ENCODE measurements at places on chromosomes 2 and 18.

DNA sequence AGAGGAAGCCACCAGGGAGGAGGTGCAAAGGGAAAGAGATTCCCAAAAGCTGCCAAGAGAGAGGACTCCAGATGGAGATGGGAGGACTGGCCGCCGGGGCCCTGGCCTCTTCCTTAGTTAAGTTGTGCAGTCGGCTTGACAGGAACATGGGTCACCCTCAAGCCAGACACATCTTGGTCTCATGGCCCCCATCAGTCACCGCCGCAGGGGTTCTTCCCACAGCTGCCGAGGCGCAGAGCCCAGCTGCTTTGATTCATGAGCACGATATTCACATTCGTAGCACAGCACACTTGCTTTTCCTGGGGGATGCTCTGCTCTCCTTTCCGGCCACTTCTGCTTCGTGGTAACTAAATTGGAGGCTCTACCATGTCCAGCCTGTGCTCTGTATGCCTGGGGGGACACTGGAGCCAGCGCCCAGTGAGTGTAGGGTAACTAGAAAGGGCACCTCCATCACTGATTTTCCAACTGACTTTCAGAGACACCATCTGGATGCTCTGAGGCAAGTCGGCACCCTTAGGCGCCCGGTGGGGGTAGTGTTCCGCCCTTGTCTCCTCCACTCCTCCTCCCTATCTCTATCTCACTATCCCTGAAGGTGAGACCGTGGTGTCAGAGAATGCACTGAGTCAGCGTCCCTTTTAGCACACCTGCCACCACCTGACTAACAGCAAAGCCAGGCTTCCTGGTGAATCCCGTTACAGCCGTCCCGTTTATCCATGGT is 13.3 kb downstream of the TWIST2 start:
- DNase-seq: no peak

GRCh38 chr2:28228434-28228995 is 164.1 kb upstream of the FOSL2 start:
- no peak for DNase-seq

DNA sequence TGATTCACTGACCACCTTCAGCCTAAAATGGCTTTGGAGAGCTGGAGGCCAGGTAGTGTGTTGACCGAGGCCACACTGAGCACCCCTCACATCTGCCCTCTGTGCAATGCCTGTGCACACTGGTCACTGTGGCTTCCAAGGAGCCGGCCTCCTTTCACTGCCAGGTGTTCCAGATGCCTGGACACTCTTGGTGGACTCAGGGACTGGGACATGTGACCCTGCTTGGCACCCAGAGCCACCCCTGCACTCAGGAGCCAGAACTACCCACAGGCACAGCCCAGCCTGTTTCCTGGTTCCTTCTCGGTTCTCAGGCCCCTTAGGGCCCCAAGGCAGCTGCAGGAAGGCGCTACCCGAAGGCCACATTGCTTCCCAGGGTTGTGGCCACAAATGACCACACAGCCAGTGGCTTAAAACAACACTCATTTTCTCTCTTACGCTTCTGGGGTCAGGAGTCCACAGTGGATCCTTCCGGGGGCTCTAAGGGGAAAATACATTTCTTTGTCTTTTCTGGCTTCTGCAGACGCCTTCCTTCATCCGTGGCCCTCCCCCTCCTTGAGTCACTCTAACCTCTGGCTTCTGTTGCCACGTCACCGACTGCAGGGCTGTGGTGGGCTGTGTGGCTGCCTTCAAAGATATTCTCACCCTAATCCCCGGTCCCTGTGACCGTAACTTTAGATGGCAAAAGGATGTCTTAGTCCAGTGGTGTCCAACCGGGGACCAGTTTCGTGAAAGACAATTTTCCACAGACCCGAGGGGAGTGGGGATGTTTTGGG is 78.6 kb downstream of the ASB1 start:
- no peak for DNase-seq

DNA sequence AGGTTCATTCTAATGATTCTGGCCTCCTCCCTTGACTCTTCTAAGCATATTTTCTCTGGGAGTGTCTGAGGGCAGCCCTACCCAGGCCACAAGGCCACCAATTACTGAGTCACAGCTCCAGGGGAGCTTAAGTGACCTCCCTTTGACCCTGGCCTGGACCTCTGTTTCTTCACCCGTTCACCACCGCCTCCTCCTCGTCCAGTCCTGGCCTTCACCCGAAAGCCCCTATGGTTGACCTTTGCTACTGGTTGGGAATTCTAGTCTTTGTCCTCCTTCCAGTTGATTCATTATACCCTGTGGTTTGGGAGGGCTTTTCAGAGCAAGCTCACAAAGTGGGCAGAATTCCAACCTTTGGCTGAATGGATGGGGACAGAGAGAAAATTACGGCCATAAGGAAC is 72.6 kb downstream of the NRP2 start:
- DNase-seq: no peak

DNA sequence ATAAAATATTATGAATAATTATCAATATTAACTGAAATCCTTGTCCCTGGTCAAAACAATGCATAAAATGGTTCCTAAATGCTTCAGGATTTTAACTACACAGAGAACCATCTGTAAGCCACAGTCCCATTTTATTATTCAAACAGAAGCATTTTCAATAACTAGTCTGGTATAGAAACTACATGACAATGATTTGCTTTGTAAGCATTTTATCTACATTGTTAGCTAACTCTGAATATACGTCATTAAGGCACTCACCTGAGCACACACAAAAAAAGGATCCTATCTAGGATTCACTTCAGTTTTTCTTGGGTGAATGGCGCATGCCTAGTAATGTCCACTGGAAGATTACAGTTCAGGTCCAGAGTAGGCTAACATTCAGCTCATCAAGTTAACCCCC is 22.8 kb downstream of the EPB41L3 start:
- no peak for DNase-seq

DNA sequence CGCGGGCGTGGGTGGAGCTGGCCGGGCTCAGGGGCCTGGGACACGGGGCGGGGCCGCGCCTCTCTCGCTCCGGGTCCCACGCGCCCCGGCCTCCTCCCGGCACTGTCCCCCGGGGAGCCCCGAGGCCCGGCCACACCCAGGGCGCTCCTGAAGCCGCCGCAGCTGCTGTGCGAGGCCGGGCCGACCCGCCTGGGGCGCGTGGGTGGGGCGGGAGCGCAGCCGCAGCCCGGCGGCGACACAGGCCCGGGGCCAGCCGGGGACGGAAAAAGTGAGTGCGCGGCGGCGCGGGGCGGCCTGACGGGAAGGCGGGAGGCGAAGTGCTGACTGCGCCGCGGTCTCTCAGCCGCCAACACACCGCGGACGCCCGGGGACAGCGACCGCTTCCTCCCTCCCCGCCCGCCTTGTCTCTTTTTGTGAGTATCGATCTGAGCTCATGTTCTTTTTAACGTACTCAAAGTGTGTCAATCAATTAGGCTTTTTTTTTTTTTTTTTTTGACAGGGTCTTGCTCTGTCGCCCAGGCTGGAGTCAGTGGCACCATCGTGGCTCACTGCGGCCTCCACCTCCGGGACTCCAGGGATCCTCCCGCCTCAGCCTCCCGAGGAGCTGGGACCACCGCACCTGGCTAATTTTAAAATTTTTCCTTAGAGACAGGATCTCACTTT is 14.5 kb downstream of the PDCD1 start:
- DNase-seq: peak; percentile 77

DNA sequence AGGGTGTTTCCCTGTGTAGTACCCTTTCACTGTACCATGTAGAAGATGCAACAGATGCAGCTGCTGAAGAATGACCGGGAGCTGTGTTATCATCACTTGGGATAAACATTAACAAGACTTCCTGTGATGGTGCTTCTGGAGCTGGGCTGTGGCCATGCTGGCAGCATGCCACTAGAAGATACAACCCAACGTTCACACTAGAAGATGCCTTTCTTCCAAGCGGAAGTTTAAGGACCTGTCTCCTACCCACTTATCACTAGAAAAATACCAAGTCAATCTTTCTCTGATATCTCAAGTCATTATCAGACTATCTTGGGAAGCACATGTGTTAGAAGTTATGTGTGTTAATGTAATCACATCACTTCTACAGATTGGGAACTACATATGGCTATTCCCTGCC is 953.5 kb downstream of the CNTNAP5 start:
- no peak for DNase-seq

- no peak for DNase-seq
These were observed 110.2 kb upstream of the ITGB6 start for GRCh38 chr2:160310118-160310828.

DNA sequence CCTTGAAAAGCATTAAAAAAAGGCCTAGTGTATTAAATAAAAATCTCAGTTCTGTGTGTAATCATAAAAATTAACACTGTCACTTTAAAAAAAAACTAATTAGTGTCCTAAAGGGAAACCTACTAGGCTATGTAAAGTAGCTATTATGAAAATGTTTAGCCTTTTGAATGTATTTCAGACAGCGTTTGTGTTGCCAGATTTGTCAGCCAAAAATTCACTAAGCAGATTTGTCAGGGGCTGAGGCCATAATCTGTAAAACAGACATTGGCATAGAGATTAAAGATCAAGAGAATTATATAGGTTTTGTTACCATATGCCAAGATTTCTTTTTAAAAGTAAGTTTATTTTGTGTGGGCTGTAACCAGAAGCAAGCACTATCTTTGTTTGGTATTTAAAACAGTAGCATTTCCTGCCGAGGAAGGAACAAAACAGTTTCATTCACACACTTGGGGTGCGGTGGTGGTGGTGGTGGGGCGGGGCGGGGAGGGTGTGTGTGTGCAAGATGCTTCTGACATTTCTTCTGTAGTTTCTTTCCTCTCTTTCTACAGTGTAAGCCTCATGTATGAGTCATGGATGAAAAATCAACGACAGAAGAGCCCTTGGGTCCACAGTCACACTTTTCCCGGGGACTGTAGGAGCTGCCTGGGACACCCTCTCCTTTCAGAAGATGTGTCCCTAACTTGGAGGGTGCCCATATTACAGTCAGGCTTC is 328.5 kb upstream of the FANCL start:
- no peak for DNase-seq

DNA sequence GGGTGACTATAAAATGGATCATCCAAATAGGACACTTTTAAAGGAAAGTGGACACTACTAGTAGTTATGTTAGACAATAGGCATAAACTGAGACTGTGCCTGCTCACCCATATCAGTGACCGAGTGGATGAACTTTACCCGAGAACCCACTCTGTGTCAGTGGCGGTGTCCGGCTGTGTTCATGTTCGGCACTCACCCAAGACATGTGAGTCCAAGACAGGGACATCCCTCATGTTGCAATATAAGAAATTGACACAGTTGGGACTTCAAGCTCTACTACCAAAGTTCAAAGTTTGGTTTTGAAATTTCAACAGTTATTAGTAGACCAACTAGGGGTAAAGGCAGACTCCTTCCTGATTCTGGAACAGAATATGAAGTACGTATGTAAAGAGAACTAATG is 326.3 kb upstream of the TNP1 start:
- DNase-seq: no peak

GRCh38 chr2:46296840-46297545 is at the start of gene EPAS1:
EPAS1 (plus strand) TSS chr2:46297407; CDS start chr2:46297912, 505 bp downstream.
- peak; percentile 53 for DNase-seq

- DNase-seq: no peak
These were observed 15.3 kb downstream of the ACAA2 start for GRCh38 chr18:49798001-49798400.
